ENCODE measurements at places on chromosomes 2 and 18.

DNA sequence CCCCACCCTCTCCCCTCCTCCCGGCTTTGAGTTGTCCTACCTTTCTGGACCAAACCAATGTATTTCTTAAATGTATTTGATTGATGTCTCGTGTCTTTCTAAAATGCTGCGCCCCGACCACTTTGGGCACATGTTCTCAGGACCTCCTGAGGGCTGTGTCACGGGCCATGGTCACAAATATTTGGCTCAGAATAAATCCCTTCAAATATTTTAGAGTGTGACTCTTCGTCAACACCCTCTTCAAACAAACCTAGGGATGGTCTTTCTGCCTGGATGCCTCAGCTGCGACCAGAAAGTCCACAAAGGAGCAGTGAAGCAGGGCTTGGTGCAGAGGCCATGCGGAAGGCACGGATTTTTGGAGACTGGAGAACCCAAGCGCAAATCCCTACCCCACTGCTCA lies 1.1 kb upstream of the SLC35F6 start:
- DNase-seq = no peak

- DNase-seq = no peak
Measured at GRCh38 chr18:23844991-23845680, 155.9 kb downstream of the LAMA3 start.

- DNase-seq = no peak
Measured at GRCh38 chr2:111652038-111652437, 232.0 kb downstream of the ANAPC1 start.

- DNase-seq = no peak
Measured at GRCh38 chr18:48552130-48552529, 13.3 kb downstream of the CTIF start.

DNA sequence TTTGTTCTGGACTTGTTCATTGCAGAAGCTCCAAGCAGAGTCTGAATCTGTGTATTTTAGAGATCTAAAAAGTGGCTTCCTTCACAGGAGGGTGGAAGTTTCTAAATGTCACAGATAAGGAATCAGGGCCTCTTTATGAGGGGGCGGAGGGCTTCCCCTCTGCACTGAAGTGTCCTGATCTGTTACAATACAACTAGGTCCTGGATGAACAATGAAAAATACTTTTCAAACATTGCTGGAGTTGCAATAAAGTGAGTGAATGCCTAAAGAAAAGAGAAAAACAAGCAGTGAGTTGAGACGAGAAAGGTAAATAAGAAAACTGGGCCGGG lies 179.3 kb upstream of the HDAC4 start:
- DNase-seq = no peak

DNA sequence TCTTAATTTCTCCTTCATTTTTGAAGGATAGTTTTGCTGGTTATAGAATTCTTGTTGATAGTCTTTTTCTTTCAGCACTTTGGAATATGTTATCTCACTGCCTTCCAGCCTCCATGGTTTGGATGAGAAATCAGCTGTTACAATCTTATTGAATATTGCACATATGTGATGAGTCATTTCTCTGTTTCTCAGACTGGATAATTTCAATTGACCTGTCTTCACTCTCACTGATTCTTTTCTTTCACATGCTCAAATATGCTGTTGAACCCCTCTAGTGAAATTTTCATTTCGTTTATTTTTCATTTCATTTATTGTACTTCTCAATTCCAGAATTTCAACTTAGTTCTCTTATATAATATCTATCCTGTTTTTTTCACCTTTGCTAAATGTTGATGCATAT lies 22.2 kb downstream of the PDK1 start:
- DNase-seq = no peak

- no peak for DNase-seq
Measured at GRCh38 chr2:36729067-36729466, 32.6 kb downstream of the VIT start.

GRCh38 chr2:173716458-173717052 lies 248.6 kb downstream of the SP3 start:
- DNase-seq = no peak

DNA sequence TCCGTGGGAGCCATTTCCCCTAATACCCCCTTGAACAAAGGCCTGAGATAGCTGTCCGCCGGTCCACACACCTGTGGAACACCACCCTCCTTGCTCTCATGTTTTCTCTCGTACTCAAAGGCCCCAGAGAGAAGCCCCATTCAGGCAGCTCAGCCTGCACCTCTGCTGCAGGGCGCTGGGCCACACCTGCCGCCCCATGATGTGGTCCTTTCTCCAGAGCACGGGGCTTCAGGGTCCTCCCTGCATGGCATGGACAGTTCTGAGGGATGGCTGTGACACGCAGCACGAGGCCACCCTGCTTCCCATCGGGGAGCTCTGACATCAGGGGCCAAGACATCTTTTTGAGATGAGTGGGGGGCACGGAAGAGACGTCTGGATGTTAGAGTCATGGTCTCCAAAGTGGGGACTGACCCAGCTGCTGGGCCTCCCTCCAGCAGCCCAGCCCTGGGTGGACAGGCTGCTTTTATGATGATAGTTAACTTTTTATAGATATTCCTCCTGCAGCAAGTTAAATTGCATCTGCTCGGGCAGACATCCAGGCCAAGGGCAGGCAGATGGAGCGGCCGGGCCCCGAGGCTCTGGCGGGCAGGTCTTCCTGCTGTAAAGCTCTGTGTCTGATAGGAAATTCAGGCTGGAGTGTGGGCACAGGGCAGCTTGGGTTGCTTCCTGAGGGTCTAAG lies 56.7 kb downstream of the SDC1 start:
- DNase-seq = no peak

DNA sequence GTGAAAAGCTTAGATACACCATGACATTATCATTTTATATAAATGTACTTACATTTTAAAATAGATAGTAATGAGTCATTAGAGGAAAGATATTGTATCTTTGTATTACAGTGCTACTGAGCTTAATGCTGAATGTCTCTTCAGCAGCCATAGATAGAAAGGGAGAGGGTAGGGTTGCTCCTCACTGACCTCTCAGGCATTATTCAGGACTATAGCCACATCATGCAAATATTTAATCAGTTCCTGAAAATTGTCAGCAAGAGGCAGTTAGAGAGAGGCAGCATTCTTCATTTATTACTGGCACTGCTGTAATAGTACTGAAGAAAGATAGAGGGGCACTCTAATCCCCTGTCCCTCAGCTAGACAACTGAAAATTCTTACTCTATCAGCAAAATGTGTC lies 242.0 kb upstream of the TANK start:
- DNase-seq = no peak

- DNase-seq = no peak
Measured at GRCh38 chr18:61127714-61128467, 205.3 kb upstream of the CDH20 start.

GRCh38 chr18:31294199-31294747 lies 23.7 kb upstream of the DSG1 start:
- no peak for DNase-seq

DNA sequence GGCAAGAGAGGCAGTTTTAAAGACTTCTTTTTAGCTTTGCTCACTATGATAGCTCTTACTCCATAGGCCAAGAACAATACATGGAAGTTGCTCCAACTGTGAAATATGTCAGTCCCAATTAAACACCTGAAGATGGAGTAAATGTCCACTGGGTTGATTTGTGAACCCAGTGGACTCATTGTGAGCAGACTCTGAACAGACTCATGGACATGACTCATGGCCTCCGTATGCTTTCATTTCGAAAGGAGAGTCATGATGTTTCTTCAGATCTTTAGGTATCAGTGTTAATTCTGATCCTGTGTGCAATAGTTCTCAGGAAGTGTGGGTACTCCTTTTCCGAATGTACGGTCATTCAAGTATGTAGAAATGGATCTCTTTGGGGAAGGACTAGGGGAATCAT lies 5.4 kb upstream of the CWC22 start:
- no peak for DNase-seq

DNA sequence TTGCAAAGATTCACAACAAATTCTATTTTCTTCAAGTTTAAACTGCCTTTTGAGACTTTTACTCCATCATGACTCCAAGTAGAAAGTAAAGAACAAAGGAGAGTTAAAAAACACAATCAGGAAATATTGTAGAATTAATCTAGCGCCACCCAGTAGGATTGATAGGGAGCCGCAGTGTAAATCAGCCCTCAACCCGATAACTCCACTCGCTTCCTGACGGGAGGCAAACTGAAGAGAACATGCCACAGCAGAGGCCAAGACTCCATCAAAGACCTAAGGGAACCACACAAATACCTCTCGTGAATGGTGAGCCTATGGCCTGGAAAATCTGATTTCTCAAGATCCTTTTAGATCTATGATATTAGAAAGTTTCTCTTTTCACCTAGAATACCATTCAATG lies 319.0 kb downstream of the STK39 start:
- DNase-seq = no peak

GRCh38 chr2:183068561-183068960 lies 10.0 kb upstream of the DUSP19 start:
- DNase-seq = no peak

GRCh38 chr2:225223301-225223700 lies 176.2 kb upstream of the NYAP2 start:
- no peak for DNase-seq

DNA sequence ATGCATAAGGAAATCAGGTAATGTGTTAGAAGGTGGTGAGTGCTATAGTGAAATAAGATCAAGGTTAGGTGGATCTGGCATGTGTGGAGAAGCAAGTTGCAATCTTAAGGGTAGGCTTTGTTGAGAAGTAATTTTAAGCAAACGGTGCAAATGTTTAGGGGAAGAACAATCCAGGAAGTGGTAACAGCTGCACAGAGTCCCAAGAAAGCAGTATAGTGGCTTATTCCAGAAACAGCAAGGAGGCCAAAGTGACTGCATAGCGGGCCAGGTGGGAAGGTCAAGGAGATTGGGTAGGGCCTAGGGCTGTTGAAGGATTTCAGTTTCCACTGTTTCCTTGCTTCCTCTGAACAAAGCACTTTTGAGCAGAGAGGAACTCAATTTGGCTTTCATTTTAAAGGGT lies 30.0 kb upstream of the RAB1A start:
- no peak for DNase-seq

- no peak for DNase-seq
Measured at GRCh38 chr18:48002933-48003365, 72.5 kb upstream of the SMAD2 start.

GRCh38 chr2:39158351-39158750 lies 37.5 kb upstream of the SOS1 start:
- no peak for DNase-seq

DNA sequence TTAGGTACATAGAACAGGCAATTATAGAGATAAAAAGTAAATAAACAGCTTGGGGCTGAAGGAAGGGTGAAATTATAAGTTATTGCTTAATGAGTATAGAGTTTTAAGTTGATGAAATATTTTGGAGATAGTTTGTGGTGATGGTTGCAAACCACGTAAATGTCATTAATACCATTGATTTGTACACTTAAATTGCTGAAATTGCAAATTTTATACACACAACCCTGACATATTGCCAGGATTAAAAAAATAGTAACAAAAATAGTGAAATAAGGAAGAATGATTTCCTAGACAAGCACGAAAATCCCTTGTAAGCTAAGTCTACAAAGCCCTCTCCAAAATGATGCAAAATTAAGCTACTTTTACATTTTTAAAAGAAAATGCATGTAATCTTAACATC lies 46.2 kb upstream of the RAB6D start:
- DNase-seq = no peak

DNA sequence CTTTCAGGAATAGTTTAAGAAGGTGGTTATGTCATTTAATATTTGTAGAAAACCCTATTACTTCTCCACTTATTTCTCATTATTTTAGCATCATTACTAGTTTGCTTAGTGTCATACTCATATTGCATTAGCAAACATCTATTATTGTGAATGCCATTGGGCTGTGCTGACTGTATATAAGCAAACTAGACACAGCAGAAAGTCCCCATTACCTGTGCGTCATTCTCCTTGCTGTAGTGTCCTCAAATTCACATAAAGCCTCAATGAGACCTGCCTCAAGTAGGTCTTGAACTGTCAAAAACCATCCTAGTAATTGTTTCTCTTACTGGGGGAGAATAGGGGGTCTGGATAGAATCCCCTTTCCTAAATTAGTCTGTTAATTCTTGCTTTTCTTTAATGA lies 43.6 kb downstream of the MALT1 start:
- DNase-seq = no peak

- no peak for DNase-seq
Measured at GRCh38 chr2:168528016-168528415, 71.9 kb downstream of the CERS6 start.

GRCh38 chr2:3485166-3485565 lies 34.2 kb downstream of the ADI1 start:
- DNase-seq = no peak

DNA sequence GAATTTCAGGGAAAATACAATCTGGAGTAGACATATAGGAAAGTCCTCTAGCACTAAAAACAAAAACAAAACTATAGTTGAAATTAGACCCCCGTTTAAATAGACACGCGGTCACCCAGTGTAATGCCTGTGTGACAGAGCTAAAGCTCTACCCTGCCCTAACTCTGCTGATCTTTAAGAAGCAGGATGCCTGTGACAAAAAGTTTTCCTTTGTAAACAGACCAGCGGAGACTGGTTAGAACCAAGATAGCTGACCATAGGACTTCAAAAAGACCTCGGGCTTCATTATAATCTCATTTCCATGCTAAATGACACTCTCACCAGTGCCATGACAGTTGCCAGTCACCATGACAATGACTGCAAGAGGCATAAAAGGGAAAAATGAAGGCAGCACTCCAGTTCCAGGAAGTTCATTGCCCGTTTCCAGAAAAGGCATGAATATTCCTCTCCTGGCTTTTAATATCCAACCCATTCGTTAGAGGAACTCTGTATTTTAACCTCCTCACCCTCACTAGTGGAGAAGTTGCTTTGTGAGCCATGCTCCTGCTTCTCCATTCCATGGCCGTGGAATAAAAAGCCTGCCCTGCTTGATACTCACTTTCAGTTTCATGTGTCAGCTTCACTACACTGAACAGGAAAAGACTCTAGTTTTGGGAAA lies 157.2 kb upstream of the COPS8 start:
- DNase-seq = no peak

- DNase-seq = no peak
Measured at GRCh38 chr2:211744379-211744778, 794.2 kb downstream of the ERBB4 start.

GRCh38 chr2:224562831-224563230 lies 22.3 kb downstream of the CUL3 start:
- DNase-seq = no peak

DNA sequence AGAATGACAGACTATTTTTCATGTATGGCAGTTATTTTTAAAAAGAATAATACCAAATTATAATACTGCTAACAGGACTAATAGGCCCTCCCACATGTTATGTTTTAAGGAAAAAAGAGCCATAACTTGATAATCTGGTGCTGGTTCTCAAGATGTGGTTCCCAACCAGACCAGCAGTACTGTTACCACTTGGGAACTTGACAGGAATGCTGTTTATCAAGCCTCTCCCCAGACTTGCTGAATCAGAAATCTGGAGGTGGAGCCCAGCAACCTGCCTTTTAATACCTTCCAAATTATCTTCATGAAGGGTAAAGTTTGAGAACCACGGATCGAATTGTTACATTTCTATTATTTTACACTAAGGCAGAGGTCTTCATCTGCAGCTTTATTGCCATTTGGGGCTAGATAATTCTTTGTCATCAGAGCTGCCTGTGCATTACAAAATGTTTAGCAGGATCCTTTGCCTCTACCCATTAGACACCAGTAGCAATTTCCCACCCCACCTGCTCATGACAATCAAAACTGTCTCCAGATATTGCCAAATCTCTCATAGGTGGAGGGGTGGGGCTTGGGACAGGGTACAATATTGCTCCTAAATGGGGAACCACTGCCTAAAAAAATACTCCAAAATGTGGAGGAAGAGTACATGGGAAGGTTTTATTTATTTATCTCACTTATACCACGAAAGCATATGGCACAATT lies 629.6 kb downstream of the ARHGAP15 start:
- no peak for DNase-seq
